ENCODE measurements at places on chromosomes 7 and 10. TPM values are rescaled to one million over a fixed set of nuclear protein-coding genes. Genes with fewer than 3 reads are reported as not detected.

- DNase-seq, result no peak
Measured at GRCh38 chr10:59301067-59301754, 61.1 kb downstream of the FAM13C start.

- no peak for DNase-seq
Measured at GRCh38 chr10:33790521-33791271, 456.2 kb upstream of the NRP1 start.

DNA sequence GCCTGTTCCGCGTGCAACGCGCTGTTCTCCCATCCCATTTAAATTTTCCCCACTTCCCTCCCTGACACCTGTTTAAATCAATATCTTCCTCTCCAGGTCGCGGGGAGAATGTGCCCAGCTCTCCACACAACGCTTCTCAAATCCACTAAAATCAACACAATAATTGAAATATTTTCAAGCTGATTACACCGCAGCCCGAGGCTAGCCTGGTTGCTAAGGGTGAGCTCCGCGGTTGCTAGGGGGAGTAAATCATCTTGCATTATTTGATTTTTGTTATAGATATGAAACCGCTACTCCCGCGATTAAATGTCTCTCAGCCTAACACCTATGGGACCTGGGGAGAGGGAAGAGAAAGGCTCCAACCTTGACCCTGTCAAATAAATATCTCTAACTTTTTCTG lies 36.2 kb downstream of the UNCX start:
- DNase-seq, result no peak

DNA sequence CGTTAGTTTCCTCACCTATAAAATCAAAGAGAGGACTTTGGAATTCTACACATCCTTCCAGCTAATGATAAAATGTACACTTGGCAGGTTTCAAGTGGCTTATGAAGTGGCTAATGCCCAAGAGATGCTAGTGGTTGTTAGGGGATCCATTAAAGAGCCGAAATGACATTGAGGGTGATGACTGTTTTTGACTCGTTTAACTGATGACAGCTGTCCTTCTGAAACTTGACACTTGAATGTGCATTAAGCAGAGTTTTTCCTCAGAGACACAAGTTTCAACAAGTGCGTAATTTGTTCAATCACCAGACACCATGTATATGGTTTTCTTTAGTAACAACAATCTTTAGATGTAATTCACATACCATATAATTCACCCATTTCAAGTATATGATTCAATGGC lies 1.6 kb upstream of the PRF1 start:
- DNase-seq, result no peak

Gene CHRM2
- total RNA-seq, result not detected

Gene ABCB1
- total RNA-seq, result 48.3 TPM

Gene PNLIP
- total RNA-seq, result not detected

Data from kidney (tissue), 22 donors.